ENCODE measurements at places on chromosomes 16 and 17.

- no peaks in the 10 kb centered on the region for H3K27me3 ChIP-seq
- H3K4me3 ChIP-seq: no peak overlapping the region
- H3K27ac ChIP-seq: no peak overlapping the region
- no peaks in the 10 kb centered on the region for H3K36me3 ChIP-seq
- H3K4me1 ChIP-seq: peaks cover 18% of the 10 kb centered on the region
- no peak for DNase-seq
These were observed 4.2 kb upstream of the GAA start for GRCh38 chr17:80097127-80097621.

- no peak overlapping the region for H3K4me3 ChIP-seq
- no peaks in the 10 kb centered on the region for H3K4me1 ChIP-seq
- H3K27me3 ChIP-seq: no peaks in the 10 kb centered on the region
- H3K36me3 ChIP-seq: no peaks in the 10 kb centered on the region
These were observed 35.0 kb downstream of the CNGB1 start for GRCh38 chr16:57935904-57936303.

- peak; percentile 31 for DNase-seq
- H3K27me3 ChIP-seq: no peaks in the 10 kb centered on the region
- H3K4me1 ChIP-seq: no peaks in the 10 kb centered on the region
- no peak overlapping the region for H3K27ac ChIP-seq
- H3K4me3 ChIP-seq: no peak overlapping the region
These were observed 55.5 kb downstream of the SYT17 start for GRCh38 chr16:19223235-19224170.

DNA sequence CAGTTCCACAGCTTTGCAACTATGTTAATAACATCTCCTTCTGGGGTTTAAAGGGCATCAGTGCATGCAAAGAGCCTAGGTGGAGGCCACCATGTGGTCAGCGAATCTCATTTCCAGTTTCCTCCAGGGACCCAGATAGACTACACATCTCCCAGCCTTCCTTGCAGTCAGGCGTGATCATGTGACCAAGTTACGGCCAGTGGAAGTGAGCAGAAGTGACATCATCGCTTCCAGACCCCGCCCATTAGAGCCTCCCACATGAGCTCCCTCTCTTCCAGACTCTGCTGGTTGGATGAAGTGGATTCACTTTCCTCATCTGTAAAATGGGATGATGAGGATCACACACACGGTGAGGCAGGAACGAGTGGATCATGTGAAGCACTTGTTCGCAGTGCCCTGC is 27.4 kb upstream of the KDM8 start:
- peaks cover 37% of the 10 kb centered on the region for H3K4me1 ChIP-seq
- DNase-seq: no peak
- H3K4me3 ChIP-seq: no peak overlapping the region
- no peaks in the 10 kb centered on the region for H3K27me3 ChIP-seq

- H3K27ac ChIP-seq: no peak overlapping the region
- peaks cover 88% of the 10 kb centered on the region for H3K4me1 ChIP-seq
- H3K27me3 ChIP-seq: no peaks in the 10 kb centered on the region
- DNase-seq: peak; percentile 64
These were observed 35.2 kb downstream of the ANKRD11 start for GRCh38 chr16:89455178-89455577.

DNA sequence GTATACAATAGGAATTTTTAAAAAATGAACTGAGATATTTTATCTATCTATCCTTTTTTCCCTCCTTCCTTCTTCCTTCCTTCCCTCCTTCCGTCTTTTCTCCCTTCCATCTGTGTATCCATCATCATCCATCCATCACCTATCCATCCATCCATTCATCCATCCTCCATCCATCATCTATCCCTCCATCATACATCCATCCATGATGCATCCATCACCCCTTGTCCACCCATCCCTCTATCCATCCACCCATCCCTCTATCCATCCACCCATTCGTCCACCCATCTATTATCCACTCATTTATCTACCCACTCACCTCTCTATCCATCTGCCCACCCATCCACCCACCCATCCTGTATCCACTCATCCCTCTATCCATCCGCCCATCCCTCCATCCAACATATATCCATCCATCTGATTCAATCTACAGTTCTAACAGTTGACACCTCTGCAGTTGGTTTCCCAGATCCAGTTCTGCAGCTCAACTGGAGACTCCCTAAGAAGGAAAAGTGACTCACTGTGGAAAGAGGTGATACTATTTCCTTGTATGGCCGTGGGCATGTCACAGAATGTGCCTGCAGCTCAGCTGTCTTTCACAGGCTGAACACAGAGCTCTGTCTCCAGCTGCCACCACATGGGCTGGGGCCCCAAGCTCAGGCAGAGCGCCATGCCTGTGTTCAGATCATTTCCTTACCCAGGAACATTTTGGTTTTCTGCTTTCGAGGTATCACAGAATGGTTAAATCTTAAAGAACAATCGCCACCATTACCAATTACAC is 130.8 kb downstream of the XYLT1 start:
- no peak for DNase-seq
- no peaks in the 10 kb centered on the region for H3K27me3 ChIP-seq
- H3K27ac ChIP-seq: no peak overlapping the region
- no peak overlapping the region for H3K4me3 ChIP-seq
- H3K36me3 ChIP-seq: peaks cover 2% of the 10 kb centered on the region

DNA sequence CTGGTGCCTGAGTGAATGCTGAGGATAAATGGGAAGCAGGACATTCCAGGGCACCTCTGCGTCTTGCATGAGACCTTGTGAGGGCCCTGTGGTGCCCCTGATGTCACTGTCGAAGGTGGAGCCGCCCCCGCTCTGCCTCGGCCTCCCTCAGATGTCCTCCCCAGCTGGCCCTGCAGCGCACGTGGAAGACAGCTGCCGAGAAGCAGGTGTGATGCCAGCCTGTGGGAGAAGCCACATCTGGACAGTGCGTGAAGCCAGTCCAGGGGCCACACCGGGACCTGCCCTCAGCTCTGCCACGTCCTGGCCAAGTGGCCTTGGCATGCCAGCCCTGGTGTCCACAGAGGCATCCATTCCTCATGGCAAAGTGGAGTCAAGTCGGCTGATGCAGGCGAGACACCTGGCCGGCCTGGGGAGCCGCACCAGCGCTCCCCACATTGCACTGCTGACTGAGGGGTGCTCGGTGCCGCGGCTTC is 21.6 kb upstream of the METRNL start:
- H3K4me3 ChIP-seq: no peak overlapping the region
- H3K27ac ChIP-seq: no peak overlapping the region
- H3K4me1 ChIP-seq: peaks cover 10% of the 10 kb centered on the region
- no peak for DNase-seq

DNA sequence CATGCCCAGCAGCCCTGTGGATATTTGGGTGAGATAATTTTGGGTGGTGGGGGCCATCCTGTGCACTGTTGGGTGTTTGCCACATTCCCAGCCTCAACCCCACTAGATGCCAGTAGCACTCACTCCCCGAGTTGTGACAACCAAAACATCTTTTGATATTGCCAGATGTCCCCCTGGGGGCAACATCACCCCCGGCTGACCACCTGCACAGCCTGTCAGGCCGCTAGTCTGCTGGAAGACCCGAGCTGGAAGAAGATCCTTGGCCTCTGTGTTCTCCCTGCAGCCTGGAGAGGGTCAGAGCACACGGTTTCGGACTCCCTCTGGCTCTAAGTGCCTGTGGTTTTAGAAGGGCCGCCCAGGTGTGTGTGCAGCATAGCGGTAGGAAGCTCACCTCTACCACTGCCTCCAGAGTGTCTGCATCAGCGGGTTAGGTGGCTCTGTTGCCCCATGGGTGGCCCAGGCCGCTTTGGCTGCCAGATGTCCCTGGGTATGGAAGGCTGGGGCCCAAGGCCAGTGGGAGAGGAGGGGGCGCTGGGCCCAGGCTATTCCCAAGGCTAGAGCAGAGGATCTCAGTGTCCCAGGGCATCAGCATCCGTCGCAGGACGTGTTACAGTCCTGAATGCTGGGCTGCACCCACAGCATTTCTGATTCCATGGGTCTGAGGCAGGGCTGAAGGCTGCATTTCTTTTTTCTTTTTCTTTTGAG is 195.8 kb upstream of the GSE1 start:
- no peak overlapping the region for H3K4me3 ChIP-seq
- no peaks in the 10 kb centered on the region for H3K27me3 ChIP-seq
- no peaks in the 10 kb centered on the region for H3K36me3 ChIP-seq
- no peaks in the 10 kb centered on the region for H3K4me1 ChIP-seq
- H3K27ac ChIP-seq: no peak overlapping the region
- no peak for DNase-seq

DNA sequence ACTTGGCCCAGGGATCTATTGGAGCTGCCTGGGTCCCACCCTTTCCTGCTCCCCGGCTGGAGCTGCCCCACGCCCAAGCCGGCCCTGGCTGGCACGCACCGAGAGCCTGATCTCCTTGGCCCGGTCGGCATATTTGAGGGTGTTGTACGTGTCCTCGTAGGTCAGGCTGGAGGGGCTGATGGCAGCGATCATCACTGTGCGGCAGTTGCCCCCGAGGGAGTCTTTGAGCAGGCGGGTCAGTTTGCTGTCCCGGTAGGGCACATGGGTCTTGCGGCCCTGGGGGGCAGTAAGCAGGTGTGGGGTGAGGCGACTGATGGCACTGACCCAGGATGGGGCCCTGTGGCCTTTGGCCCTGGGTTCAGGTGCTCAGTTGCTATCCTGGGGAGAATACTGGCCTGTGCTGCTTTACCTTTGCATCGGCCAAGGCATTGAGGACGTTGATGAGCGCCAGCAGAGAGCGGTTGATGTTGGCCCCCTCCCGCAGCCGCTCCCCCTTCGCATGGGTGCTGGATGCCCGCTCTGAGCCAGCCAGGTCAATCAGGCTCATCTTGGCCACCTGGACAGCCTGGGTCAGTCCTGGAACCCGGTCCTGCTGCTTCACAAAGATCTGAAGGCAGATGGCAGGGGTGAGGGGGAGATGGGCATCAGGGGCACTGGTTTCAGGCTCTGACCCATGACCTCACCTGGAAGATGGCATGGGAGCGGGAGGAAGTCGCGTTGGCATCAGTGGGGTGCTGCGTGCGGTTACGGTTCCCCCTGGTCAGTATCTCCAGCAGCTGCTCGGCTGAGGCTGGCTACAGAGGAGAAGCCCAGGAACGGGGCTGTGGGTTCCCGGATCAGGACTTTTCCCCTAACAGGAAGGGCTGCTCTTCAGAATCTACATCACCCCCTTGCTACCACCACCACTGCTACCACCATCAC is 13.5 kb downstream of the KIF18B start:
- no peak overlapping the region for H3K27ac ChIP-seq
- H3K4me3 ChIP-seq: no peak overlapping the region
- no peaks in the 10 kb centered on the region for H3K4me1 ChIP-seq
- no peaks in the 10 kb centered on the region for H3K27me3 ChIP-seq
- no peaks in the 10 kb centered on the region for H3K36me3 ChIP-seq

DNA sequence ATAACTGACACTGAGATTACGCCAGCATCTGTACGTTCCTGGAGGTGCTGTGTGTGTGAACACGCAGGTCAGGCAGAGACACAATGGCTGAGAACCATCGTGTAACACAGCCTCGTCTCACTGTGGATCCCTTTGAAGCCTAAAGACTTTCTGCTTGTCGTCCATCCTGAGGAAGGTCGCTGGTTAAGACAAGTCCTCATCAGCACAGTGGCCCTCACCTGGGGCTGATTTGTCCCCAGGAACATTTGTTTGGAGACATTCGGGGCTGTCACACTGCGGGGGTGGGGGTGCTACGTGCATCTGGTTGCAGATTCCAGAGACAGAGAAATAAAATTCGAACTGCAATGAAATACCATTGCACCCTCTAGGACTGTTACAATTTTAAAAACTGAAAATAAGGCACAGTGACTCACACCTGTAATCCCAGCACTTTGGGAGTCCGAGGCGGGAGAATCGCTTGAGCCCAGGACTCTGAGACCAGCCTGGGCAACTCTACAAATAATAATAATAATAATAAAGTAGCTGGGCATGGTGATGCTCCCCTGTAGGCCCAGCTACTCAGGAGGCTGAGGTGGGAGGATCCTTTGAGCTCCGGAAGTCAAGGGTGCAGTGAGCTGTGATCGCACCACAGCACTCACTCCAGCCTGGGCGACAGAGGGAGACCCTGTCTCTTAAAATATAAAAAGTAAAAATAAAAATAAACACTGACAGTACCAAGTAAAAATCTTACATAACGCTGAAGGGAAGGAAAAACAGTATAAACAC is 112.0 kb upstream of the METRNL start:
- no peak overlapping the region for H3K27ac ChIP-seq
- no peaks in the 10 kb centered on the region for H3K36me3 ChIP-seq
- H3K4me1 ChIP-seq: no peaks in the 10 kb centered on the region
- no peak overlapping the region for H3K4me3 ChIP-seq

- peaks cover 11% of the 10 kb centered on the region for H3K4me1 ChIP-seq
- no peaks in the 10 kb centered on the region for H3K36me3 ChIP-seq
- DNase-seq: no peak
These were observed 7.5 kb upstream of the DNAJA2 start for GRCh38 chr16:46980926-46981325.
